ENCODE measurements at places on chromosomes 13 and 19.

DNA sequence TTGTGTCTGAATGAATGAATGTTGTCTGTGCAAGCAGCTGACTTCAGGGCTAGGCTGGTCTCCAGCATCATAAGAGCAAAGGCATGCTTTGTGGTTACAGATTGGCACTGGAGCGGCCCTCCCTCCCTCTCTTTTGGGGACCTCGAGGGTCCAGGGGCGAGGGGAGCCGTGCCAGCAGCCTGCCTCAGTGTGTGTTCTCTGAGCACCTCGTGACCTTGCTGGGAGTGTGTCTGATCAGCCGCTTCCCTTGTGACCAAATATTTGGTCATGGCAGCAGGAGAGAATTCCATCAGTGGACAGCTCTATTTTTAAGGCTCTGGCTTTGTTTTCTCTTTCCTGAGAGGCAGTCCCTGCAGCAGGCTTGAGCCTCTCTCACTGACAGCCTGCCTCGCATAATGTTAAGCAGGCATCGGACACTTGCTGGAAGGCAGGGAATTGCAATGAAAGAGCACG is 329.7 kb downstream of the UQCRFS1 start:
- DNase-seq: peak; percentile 79

GRCh38 chr13:20461860-20462532 is 63.7 kb downstream of the CRYL1 start:
- no peak for DNase-seq

DNA sequence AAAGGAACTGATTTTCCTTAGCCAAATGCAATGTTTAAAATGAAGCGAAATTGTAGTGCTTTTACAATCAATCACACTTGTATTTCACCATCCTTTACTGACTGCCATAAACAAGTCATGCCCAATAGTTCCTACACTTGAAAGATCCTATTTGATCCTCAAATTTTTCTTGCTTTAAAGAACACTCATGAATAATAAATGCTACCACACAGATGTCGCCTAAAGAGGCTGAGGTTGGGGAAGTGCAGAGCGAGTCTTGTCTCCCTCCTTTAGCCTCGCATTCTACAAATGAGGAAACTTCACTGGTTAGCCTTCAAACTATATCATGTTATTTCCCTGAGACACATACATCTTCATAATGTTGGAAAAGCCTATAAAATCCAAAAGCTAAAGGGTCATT is 18.7 kb upstream of the AMER2 start:
- DNase-seq: no peak

DNA sequence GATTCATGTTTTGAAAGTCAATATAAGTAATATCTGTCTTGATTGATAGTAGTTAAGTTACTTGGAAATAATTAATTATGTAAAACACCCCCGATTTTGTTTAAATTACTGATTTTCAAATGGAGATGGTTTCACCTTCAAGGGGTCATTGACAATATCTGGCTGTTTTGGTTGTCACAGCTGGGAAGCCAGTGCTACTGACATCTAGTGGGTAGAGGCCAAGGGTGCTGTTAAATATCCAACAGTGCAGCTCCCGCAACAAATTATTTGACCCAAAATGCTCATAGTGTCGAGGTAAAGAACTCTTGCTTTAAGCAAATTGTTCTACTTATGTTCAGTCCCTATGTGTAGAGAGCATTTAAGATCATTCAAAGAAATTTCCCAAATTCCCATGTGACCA is 50.6 kb upstream of the PCDH20 start:
- DNase-seq: no peak

- DNase-seq: peak; percentile 32
Observed at GRCh38 chr13:101523154-101524131, 71.0 kb downstream of the ITGBL1 start.

DNA sequence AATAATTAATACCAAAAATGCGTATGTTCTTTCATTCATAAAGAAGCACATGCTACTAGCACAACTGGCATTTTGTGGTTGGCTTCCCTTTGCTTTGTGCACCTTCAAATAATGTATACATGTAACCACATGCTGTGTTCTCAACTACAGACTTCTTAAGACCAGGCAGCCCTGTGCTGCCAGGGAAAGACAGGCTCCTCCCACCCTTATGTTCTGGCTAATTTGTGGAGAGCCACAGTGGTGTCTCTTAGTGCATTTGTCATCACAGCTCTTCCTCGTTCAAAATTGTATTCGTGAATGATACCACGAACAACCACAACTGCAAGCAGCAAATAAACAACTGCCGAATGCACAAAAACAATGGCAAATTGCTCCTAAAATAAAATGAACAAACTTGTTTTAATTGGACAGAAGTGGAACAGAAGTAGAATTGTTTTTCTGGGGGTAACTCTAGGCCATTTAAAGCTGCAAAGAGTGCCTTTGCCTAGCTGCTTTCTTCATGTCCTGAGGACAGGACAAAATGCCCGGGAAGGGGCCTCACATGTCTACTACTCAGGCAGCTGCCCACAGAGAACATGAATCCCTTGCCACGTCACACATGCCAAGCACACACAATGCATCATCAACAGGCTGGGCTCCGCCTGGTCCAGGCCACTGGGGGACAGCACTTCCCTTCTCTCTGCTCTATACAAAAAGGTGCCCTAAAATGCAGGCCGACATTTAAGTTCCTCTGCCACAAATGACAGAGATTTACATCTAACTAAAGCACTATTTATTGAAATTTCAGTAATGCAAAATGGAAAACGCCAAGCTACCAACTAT is 21.7 kb downstream of the IRS2 start:
- no peak for DNase-seq

GRCh38 chr19:5397804-5398692 is 57.2 kb upstream of the ZNRF4 start:
- DNase-seq: peak; percentile 38

DNA sequence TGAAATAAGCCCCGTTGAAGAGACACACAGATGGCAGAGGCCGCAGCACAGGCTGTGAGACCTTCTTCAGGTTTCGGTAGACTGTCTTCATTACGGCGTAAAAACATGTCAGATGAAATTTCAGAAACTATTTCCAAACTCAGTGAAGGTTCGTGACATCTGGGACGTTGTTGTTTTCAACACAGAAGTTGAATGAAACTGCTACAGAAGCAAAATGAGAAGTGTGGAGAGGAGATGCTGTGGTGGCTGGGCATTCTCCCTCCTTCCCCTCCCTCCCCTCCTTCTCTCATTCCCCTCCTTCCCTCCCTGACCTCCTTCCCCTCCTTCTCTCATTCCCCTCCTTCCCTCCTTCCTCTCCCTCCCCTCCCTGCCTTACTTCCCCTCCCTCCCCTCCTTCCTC is 113.6 kb downstream of the ATP11A start:
- no peak for DNase-seq

DNA sequence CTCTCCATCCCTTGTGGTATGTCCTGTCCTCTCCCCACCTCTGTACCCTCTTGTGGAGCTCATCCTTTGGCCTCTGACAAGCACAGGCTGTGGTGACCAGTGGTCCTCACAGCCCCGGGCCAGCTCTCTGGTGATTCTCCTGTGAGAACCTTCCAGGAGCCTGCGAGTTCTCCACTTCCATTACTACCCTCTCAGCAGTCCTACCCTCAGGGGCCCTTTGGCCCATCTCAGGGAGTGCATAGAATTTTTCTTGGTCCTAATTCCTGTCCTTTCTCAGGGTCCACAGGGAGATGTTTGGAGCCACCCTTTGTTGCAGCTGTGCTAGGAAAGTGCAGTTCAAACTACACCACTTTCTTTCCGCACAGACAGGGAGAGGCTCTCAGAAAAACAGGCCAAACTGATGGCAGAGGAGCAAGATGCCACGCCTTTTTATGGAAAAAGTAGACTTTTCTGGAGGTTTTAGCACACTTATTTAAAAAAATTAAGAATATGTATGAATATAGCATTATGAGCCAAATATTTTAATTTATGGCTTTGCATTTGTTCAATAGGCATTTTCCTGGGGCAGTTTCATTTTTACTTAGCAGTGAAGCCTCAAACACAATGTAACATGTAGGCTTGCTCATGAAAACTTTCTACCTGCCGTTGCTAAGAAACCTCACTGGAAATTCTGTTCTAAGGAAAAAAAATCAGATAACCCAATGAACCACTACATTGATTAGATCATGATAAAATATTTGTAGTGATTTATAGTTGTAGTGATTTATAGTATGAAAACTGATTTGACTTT is 92.0 kb downstream of the GPR12 start:
- no peak for DNase-seq

DNA sequence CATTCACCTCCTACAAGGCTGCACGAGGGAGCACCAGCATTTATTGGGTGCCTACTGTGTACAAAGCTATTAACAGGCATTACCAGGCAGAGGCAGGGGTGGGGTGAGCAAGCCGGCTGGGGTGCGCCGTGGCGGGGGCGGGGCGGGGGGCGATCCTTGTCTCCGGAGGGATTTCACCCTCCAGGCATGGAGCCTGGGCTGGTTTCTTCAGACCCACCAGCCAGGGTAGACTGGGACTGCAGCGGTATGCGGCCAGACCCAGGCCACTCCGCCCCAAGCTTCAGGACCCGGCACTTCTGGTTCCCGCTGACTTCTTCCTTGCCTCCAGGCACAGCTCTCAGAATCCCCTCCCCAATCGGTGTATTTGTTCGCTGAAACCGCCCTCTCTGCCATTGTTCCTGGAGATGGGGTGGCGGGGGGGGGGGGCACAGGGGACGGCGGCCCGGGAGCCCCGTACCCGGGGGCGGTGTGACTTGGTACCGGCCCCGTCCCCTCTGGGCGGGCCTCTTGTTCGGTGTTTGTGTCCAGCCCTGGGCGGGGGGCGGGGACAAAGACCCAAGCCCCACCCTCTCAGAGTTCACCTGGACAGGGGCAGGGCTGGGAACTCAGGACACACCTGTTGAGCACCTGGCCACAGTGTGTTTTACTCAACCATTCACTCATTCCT is 14.4 kb downstream of the TJP3 start:
- no peak for DNase-seq

DNA sequence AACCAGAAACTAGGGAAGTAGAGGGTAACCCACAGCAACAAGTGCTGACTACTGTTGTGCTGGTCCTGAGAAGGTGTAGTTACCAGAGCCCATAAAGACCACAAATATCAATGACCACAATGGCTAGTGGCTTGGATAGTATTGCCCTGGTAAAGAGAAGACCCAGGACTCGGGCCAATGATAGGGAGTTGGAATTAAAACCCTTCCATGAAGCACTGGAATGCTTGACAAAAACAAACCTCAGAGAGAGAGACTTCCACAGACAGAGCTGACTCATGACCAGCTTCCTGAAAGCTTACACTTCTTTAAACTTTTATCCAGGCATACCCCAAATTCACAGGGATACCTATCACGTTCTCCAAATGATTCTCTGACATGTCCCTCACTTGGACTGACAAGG is 60.5 kb downstream of the WDR87 start:
- DNase-seq: peak; percentile 22
